ENCODE measurements at places on chromosomes 1 and 21.
A peak's percentile ranks its signal among the peaks of the same experiment; 100 is the strongest.

DNA sequence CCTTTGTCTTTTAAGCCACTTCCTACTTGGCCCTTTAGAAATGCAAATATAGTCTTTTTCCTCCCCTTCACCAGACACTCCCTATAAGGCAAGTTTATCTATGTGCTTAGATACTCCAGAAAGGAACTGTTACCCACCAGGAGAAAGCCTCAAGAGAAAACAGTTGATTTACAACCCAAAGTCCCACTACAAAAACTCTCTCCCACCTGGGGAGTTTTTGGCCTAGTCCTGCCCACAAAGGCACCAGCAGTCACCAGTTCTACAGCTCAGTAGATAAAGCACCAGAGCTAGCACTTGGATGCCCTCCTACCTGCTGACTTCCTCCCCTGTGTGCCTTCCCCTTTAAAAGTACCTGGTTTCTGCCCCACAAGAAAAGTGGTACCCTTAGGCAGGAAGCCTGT lies 27.7 kb upstream of the HAO2 start:
- DNase-seq: no peak

- DNase-seq: no peak
Observed at GRCh38 chr1:29569971-29570634, 333.8 kb downstream of the PTPRU start.

DNA sequence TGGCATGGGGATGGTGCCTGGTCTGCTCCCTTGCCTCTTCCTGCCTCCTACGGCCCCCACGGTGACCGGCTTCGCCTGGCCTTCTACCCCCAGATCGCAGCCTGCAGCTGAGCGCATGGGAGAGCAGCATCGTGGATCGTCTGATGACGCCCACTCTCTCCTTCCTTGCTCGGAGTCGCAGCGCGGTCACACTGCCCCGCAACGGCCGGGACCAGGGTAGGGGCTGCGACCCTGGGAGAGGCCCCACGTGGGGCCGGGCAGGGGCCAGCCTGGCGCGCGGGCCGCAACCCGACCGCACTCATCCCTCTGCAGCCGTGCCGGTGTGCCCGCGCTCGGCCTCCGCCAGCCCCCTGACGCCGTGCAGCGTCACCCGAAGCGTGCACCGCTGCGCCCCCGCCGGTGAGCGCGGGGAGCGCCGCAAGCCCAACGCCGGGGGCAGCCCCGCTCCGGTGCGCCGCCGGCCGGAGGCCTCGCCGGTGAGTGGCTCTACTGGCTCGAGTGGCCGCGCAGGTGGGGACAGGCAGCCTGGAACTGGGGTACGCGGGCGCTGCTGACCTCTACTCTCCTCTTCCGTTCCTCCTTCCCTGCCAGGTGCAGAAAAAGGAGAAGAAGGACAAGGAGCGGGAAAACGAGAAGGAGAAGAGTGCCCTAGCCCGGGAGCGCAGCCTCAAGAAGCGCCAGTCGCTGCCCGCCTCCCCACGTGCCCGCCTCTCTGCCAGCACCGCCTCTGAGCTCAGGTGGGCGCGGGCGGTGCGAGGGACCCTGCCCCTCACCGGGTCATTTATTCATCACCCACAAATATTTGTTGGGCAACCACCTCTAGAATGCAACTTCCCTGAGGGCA lies 20.4 kb downstream of the MAP7D1 start:
- no peak for DNase-seq

DNA sequence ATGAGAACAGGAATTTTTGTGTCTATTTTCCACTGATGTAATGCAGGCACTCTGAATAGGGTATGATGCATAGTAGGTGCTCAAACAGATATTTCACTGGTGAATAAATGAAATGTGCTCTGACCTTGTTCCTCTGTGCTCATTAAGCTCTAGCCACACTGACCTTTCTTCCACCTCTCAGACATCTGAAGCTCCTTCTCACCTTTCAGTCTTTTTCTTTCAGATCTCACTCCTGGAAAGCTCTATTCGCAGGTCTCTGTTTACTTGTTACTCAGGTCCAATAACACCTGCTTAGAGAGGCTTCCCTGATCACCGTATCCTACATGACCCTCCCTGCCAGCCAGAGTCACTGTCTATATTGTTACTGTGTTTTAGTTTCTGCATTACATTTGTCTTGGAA lies 59.2 kb upstream of the IVNS1ABP start:
- DNase-seq: no peak

GRCh38 chr1:168319691-168320090 lies 39.0 kb downstream of the TBX19 start:
- no peak for DNase-seq

- DNase-seq: no peak
Observed at GRCh38 chr1:154870734-154871133, 653 bp upstream of the KCNN3 start.

DNA sequence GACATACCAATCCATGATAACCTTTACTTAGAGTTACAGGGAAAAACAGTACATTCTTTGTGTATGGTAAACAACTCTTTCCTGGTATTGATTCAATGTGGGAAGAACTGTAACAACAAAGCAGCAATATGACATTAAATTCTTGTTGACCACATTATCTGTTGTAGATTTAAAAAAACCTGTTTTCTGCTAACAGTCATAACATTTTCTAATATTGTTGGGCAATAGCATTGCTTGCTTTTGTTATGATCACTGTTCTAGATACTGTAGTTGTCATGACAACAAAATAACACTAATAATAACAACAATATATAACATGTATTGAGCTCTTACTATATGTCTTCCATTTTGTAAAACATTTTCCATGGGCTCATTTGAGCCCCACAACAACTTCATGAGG lies 54.2 kb downstream of the PDE4B start:
- DNase-seq: no peak

DNA sequence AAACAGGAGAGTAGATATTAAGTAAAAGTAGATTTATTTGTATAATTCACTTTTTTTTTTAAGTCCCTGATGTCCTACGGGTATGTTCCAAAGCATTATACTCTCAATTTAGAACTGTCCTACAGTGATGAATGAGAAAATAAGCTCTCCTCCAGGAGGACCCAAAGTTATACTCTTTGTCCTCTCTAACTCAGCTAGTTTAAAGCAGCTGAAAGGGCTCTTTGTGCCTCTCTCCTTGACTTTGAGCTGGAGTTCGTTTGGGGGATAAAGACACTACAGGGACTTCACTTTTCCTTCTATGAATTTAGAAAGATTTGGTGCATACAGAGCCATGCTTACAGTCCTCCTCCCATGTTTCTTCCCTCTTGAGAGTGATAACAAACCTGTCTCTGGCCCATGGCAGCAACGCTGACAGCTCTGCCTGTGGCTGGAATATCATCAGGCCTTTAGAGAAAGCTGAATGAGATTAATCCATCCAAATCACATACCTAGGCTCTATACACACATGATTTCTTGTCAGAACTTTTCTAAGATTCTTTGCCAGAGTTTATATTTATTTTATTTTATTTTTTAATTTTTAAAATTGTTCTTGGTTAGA lies 134.3 kb downstream of the PIK3R3 start:
- DNase-seq: no peak

DNA sequence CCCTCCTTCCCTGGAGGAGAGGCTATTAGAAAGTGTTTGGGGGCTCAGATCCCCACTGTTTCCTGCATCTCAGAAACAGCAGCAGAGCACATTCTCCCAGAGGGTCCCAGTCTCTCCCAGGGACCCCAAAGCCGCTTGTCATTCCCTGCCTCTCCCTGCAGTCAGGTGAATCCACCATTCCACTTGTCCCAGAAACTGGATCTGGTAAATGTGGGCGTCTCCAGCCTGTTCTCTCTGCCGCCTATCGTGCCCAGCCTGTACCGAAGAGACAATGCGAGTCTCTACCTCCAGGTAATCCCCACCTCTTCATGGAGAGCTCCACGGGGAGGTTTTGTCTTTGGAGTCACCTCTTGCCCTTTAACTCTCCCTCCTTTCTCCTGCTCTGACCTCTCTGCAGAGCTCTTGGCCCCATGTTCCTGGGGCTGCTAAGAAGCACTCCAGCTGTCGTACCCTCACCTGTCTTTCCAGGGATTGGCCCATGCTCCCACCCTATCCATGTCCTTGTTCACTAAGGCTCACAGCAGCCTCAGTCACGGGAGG lies 26.9 kb downstream of the INAVA start:
- DNase-seq: no peak

GRCh38 chr1:94001397-94002045 lies 92.3 kb upstream of the GCLM start:
- DNase-seq: no peak

DNA sequence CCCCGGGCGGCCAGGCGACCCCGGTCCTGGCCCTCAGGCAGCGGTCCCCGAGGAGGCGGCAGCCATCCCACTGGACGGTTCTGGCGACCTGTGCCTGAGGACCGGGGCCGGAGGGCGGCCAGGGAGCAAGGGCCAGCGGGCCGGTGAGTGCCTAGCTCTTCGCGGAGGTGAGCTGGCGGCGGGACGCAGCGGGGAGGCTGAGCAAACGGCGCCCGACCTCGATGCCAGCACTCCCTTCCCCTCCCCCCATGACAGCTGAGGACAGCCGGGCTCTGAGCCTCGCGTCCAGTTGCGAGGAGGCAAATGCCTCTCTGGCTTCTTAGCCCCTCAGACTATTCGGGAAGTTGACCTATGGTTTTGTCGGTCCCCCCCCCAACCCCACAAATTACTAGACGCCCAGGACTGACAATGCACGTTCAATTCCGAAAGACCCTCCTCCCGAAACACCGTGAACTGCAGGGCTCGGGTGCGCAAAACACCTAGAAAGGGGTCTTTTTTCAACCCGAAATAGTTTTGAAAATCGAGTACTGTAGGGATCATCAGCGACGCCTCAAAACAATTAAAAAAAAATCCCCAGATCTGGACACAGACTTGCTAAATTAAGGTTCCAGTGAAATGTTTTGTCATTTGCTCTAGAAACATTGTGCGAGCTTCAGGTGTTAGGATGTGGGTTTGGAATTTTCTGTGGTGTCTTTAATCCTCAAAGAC lies 8.3 kb downstream of the CDKN2C start:
- no peak for DNase-seq

DNA sequence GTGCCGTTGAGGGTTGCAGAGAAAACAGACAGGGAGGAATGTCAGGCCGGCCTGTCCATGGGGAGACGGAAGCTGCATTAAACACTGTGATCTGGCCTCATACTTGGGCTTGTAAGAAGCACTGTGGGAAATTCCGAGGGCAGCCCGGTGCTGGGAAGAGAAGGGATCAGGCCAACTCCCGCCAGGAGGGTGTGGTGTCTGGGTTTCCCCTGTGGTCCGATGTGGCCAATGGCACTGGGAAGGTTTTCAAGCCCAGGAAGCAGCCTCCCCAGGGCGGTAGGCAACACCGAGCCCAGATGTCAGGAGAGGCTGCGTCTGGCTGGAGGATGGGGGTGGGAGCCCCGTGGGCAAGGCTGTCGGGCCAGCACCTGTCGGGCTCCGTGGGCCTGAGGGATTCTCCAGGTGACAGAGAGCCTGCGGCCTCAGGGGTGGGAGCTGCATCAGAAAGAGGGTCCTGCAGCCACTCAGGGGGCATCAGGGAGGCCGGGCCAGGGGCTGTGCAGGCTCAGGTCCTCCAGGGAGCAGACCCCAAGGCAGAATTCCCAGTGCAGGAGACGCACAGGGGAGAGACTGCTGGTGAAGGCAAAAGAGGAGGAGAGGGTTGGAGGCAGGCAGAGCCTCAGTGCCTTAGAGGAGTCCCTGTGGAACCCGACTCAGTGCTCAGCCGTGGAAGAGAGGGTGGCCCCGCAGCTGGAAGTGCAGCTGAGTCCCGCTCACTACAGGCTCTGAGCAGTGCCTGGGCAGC lies 8.4 kb downstream of the UBASH3A start:
- DNase-seq: no peak

DNA sequence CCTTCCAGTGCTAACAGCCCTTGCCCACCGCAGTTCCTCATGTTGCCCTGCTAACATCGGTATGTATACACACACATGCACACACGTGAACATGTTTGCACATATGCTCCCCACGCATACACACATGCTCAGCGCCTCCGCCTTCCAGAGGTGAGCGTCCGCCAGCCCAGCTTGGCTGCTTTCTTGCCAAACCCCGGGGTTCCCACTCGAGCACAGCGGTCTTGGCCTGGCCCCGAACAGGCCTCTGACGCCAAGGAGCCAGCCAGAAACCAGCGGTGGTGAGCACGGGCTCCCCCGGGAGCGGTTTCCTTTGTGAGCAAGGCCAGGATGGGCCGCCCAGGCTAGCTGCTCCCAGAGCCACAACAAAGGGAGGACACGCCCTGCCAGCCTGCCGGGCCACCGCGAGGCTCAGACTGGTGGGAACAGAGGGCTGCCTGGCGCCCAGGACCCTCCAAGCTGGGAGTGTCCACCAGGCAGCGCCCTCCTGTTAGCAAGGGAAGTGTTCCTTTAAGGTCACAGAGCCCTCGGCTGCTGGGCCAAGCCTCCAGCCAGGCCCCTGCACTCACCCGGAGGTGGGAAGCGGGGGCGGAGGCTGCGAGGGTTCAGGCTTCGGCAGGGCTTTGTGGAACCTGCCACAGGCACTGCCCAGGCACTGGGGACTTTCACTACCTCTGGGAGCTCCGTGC lies 65.4 kb downstream of the ALPL start:
- peak; percentile 69 for DNase-seq

DNA sequence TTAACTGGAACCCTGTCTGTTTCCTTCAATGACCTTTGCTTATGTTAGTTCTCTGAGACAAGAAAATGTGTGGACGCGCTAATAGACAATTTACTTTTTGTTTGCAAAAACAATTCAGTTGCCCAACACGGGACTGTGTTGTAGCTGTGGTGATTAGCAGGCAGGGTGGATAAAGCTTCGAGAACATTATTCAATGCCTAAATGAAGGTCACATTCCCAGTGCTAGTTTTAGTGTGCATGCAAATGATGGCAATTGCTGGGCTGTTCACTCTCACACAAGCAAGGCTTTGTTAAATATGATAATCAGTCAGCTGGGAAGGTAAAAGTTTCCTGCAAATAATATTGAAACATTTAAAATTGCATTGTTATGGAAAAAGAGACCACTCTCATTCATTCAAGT lies 188.4 kb downstream of the BACH1 start:
- no peak for DNase-seq

DNA sequence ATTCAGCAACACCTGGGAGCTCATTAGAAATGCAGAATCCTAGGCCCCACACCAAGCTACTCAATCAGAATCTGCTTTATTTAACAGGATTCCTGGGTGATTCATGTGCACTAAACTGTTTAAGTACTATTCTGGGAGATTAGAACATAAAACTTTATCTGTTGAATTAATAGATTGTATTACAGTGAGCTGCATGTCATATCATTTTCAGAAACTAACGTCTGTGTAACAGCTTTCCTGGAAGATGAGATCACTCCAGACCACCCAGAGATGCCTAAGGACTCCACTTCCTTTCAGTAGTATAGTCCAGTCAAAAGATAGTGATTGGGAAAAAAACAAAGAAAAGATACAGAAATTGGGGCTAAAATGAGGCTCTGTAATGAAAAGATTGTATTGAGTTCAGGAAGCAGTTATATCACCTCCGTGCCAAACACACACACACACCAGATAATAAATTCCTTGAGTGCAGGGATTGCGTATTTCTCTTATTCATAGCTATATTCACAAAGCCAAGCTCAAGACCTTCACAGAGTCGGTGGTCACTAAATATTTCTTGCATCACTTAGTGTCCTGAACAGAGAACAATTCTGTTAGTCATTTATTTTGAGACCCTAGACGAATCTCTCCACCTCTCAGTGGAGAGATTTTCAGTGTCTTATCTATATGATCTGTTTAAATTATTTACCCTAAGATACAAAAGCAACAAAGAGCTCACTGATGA lies 178.2 kb downstream of the DSCAM start:
- DNase-seq: no peak

GRCh38 chr1:6782151-6782550 lies 3.1 kb upstream of the CAMTA1 start:
- no peak for DNase-seq

All from brain pericyte (primary cell).